Suppressor macrophage (primary cell): ENCODE measurements at places on chromosomes 6 and 20.
A peak's percentile ranks its signal among the peaks of the same experiment; 100 is the strongest.

GRCh38 chr6:138833816-138834539, 38.1 kb downstream of the ECT2L start:
- DNase-seq: no peak

GRCh38 chr20:59622496-59622895, 18.2 kb downstream of the PHACTR3 start:
- DNase-seq: no peak

DNA sequence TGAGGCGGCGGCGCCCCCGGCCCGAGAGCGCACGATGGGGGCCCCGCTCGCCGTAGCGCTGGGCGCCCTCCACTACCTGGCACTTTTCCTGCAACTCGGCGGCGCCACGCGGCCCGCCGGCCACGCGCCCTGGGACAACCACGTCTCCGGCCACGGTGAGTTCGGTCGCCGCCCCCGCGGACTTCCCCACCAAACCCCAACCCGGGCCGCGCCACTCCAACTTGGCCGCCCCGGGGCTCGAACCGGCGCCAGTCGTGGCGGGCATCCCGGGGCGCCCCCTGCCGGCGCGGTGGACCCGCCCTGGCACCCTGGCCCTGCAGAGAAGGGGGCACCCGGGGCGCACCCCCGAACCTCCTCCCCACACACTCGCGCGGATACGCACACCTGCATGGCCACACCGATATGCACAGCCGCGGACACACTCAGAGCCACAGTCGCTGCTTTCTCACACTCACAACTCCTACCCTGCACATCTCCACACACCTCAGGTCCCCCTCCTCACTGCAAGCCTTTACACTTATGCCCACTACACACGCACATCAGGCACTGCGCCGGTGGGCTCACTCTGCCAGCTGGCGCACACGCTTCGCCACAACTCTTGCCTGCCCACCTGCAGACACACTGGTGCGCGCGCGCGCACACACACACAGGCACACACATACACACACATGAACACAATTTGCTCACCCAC, 535 bp downstream of the VSTM2L start:
- no peak for DNase-seq

DNA sequence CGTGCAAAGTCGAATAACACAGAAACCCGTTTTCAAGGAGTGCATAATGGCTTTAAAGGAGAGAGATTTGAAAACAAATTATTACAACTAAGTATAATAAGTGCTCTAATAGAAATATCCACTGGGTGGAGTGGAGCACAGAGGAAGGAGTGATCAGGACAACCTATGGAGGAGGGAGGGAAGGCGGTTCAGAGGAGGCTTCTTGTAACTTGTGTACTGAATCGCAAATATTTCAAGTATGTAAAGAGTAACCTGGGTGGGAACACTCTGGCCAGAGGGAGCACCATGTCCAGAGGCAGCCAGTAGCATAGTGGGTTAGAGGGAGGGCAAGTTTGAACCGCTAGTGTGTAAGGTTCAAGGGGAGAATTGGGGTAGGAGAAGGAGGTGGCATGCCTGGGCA, 21.6 kb upstream of the TNFAIP3 start:
- DNase-seq: no peak

GRCh38 chr6:16761471-16762267, 409 bp upstream of the ATXN1 start:
- peak; percentile 91 for DNase-seq
